IMR-90 (cell line): ENCODE measurements at places on chromosomes 5 and 9. TPM values are rescaled to one million over a fixed set of nuclear protein-coding genes. Genes with fewer than 3 reads are reported as not detected.
A peak's percentile ranks its signal among the peaks of the same experiment; 100 is the strongest.

- H3K27me3 ChIP-seq = peaks cover 50% of the 10 kb centered on the region; the same call in 1 of the 2 replicates
- H3K4me3 ChIP-seq = no peak overlapping the region
- no peaks in the 10 kb centered on the region for H3K36me3 ChIP-seq
- no peaks in the 10 kb centered on the region for H3K4me1 ChIP-seq
- H3K27ac ChIP-seq = no peak overlapping the region
Measured at GRCh38 chr5:176851380-176851779, 41.0 kb downstream of the UNC5A start.

DNA sequence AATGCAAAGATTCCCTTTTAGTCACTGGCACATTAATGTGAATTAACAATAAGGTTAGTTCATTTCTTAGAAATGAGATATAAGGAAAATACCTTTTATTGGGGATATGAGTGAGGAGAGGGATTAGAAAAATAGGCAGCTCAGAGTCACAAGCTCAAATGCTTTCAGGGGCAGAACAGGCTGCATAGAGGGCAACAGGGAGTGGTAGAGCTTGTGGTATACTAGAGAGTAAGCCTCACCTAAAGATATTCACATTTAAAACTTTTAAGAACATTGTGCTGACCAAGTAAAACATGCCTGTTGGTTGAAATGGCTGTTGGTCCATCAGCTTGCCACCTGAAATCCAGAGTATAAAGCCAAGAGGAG is 34.7 kb downstream of the ZNF474 start:
- no peaks in the 10 kb centered on the region for H3K27me3 ChIP-seq
- no peaks in the 10 kb centered on the region for H3K36me3 ChIP-seq
- H3K4me1 ChIP-seq = peaks cover 20% of the 10 kb centered on the region
- no peak for DNase-seq
- peak overlapping the region; percentile 93 for H3K27ac ChIP-seq

- no peaks in the 10 kb centered on the region for H3K27me3 ChIP-seq
- H3K4me1 ChIP-seq = no peaks in the 10 kb centered on the region
- DNase-seq = no peak
- H3K4me3 ChIP-seq = no peak overlapping the region
Measured at GRCh38 chr5:42970636-42971559, 69.2 kb downstream of the ANXA2R start.

- H3K4me3 ChIP-seq = no peak overlapping the region
- H3K36me3 ChIP-seq = no peaks in the 10 kb centered on the region
- H3K4me1 ChIP-seq = no peaks in the 10 kb centered on the region
- no peaks in the 10 kb centered on the region for H3K27me3 ChIP-seq
- DNase-seq = no peak
Measured at GRCh38 chr5:76351577-76351976, 51.5 kb upstream of the IQGAP2 start.

CAMK4 gene
- 4.8 and 6.7 TPM in 2 replicates for total RNA-seq

- no peak for DNase-seq
- no peak overlapping the region for H3K27ac ChIP-seq
- H3K4me3 ChIP-seq = no peak overlapping the region
- no peaks in the 10 kb centered on the region for H3K27me3 ChIP-seq
- no peaks in the 10 kb centered on the region for H3K4me1 ChIP-seq
- H3K36me3 ChIP-seq = peaks cover 3% of the 10 kb centered on the region
Measured at GRCh38 chr5:77080905-77081304, 6.2 kb downstream of the ZBED3 start.
